SJCRH30 (cell line): ENCODE measurements at places on chromosomes 3 and 15. TPM values are rescaled to one million over a fixed set of nuclear protein-coding genes. Genes with fewer than 3 reads are reported as not detected.

DNA sequence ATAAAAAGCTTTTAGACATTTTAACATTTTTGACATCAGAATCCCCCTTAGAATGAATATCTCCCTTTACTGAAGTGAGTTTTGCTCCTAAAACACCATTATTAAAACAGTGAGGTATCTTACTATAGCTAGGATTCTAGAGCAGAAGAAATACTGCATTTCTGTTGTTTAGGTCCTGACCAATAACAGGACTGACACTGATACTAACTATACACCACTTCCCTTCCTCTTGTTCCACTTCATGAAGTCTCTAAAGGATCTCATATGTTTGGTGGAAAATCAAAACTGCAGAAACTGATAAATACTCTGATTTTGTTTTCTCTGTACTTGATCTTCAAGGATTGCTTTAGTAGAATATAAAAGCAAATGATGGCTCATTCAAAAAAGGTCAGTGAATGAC, 230.7 kb downstream of the SUCLG2 start:
- DNase-seq: no peak

- no peak for DNase-seq
Observed at GRCh38 chr3:171526869-171527268, 66.7 kb upstream of the TNIK start.

DNA sequence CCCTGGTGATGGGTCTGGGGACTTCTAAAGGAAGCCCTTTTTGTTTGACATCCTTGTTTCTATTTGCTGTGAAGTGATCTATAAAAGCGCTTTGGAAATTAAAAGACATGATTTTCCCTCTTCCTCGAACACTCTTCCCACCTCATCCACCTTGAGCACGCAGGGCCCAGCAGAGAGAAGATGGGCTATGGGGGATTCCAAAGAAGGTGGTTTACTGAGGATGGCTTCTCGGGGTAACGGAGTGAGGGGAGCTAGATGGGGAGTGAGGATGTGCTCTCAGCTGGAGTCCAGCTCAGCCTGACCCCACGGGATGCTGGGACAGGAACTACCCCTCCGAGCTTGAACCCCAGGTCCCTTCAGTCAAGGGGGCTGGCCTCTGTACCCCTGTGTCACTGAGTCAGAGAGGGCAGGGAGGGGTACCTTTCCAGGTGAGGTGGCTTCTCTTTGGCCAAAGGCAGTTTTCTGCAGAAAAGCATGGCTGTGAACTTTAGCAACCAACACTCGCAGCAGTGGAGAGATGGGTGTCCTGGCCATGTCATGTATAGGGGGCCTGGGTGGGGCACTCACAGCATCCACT, 180.7 kb upstream of the SMAD3 start:
- no peak for DNase-seq

GRCh38 chr15:58233341-58233740, 95.2 kb downstream of the AQP9 start:
- no peak for DNase-seq

- DNase-seq: no peak
Observed at GRCh38 chr3:149013726-149014125, 22.4 kb downstream of the GYG1 start.

- no peak for DNase-seq
Observed at GRCh38 chr3:10155123-10155472, 9.6 kb upstream of the IRAK2 start.

- DNase-seq: no peak
Observed at GRCh38 chr15:42171122-42171521, 14.7 kb upstream of the PLA2G4F start.

GRCh38 chr3:181534781-181535221, 176.9 kb upstream of the SOX2 start:
- no peak for DNase-seq

DNA sequence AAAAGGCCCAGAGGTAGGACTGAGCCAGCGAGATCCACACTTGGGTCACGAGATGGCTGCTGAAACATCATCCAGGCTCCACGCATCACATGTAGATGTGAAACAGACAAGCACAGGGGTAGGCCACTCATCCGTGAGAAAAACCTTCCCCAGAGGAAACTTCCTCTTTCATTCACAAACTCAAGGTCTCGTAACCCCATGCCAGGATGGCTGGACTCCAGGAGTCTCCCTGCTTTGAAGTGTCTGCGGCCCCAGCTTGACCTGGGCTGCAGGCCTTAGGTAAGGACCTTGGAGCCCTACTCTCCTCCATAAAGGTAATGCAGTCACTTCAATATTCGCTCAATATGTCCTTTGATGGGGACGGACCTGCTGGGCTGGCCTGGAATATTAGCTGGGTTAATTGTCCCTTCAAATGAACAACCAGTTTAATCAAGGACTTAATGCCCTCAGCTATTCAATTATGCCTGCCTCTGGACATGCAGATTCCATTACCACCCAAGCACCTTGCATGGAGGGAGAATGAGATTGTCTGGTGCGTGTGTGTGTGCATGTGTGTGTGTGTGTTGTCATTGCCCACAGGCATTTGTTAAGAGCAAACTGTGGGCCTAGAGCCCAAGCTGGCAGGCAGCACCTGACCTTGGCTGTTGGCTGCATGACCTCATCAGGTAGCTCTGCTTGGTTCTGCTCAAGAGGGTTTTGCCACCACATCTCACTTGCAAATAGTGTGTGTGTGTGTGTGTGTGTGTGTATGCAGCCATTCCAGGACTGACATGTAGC, 186.9 kb upstream of the TLE3 start:
- DNase-seq: no peak

- DNase-seq: peak; percentile 56
Observed at GRCh38 chr15:58467121-58467721, 35.4 kb downstream of the LIPC start.

- peak; percentile 43 for DNase-seq
Observed at GRCh38 chr3:30607032-30607833, 832 bp downstream of the TGFBR2 start.

DNA sequence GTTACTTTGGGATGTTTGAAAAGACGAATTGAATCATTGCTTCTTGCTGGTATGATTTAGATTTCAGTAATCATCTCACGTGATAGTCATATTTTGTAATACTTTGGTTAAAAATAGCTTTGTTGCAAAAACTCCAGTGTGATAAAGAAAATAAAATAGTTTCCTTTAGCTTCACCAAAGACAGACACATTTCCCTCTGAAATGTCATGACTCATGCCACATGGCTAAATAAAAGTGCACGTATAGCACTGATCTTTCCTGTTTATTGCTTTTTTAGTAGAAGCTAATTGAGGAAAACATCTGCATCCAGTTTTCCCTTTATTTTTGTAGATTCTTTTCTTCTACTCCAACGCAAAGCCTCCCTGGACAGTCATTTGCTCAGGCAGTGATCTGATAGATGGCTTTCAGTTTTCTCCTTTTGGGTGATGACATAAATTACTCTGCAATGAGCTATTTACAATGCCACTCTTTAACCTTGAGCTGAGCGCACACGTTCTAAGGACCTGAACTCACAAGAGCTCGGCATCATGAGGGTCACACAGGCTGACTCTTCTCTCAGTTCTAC, 84.9 kb downstream of the ARNT2 start:
- no peak for DNase-seq

DNA sequence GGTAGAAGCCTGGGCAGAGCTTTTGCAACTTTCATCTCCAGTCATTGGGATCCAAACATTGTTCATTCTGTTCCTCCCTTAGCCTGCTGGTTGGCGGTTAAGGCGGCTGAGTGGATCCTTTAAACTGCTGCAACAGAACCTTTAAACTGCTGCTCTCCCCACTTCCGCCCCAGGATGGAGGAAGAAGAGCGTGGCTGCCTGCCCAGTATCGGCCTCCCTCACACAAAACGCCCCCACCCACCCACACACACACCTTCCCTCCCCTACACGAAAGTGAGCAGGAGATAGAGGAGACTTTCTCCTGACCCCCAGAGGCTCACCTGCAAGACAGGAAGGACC, 460 bp upstream of the ZMAT3 start:
- DNase-seq: no peak

DNA sequence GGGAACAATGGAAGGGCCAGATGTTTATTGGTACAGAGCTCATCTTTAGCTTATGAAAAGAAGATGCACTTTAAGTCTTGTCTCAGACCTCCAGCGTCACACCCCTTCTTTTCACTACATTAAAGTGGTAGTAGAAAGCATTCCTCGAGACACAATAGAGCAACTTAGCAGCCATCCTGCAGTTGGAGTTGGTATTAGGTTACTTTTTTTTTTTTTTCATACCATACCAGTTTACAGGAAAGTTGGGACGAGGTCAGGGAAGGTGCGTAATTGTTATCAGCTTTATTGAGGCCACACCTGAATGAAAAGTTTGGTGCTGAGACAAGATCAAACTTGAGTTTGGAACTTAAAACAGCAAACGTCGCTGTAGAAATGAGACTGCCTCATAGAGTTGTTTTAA, 203.8 kb downstream of the SOX2 start:
- no peak for DNase-seq

- DNase-seq: peak; percentile 6
Observed at GRCh38 chr15:46278486-46279090, 643.8 kb downstream of the SQOR start.

DNA sequence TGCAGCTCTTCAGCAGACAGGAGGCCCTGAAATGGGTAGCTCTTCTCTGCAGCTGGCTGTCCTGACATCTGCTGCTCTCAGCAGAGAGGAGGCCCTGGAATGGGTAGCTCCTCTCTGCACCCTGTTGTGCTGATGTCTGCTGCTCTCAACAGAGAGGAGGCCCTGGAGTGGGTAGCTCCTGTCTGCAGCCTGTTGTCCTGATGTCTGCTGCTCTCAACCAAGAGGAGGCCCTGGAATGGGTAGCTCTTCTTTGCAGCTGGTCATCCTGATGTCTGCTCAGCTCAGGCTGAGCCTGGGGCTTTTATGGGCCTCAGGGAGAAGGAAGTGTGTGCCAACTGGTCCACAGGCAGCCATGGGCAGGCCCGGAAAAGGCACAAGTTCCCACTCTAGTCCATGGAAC, 66.6 kb downstream of the PIK3CB start:
- DNase-seq: peak; percentile 12

GRCh38 chr15:50107591-50108408, 11.2 kb downstream of the ATP8B4 start:
- DNase-seq: no peak

- DNase-seq: no peak
Observed at GRCh38 chr3:156685198-156685597, 10.8 kb downstream of the TIPARP start.

DNA sequence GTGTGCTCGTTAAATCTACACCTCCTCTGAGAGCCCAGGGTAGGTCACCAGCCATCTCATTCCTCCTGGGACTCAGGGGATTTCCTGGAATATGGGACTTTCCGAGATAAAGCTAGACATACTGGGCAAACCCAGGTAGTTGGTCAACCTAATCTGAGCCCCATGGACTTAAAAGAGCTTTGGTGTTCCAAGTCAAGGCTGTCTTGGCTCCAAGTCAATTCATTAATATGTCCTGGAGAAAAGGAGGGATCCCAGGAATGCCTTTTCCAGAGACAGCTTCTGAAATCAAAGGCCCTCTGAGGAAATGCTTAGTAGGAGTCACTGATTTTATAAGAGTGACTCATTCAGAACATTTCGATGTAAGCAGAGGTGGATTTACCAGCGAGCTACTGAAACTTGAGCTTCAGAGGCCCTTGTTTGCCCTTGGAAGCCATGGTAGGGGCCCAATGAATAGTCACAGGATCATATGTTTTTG, 137.3 kb upstream of the UBE2E1 start:
- DNase-seq: peak; percentile 71

- peak; percentile 7 for DNase-seq
Observed at GRCh38 chr3:64684715-64685261, 3.0 kb downstream of the ADAMTS9 start.

GRCh38 chr15:95326431-95327182, 1003.9 kb upstream of the NR2F2 start:
- DNase-seq: no peak

DNA sequence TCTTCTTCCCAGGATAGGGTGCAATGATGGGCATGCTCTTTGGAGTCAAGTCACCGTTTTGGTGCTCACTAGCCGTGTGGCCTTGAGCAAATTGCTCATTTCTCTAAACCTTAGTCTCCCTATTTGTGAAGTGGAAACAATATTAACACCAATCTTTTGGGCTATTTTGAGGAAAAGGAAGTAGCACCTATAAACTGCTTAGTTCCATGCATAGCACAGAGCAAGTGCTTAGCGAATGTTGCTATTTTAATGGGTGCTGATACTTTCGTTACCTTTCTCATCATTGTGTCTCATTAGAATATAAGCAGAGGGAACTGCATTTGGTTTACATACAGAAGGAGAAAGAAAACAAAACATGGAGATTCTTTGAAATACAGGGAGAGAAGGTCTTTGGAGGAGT, 66.1 kb downstream of the BOC start:
- DNase-seq: no peak

DNA sequence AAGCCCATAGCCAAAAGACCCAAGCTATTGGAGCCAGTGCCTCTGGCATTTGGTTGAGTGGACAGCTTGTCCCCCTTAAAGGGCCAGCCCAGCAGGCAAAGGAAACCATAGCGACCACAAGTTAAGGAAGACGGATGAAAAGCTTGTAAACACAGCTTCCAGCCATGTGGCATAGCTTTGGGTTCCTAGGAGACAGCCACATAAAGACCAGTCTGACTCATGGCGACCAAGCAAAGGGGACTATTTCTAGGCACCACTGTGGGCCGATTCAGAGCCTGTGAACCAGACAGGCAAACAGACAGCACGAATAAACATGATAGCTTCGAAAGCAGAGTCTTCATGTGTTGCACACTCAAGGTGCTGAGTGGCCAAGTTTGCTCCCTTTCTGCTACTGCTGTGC, 30.5 kb upstream of the SRGAP3 start:
- DNase-seq: no peak

GRCh38 chr3:195897853-195898415, 10.4 kb downstream of the TNK2 start:
- DNase-seq: no peak

- no peak for DNase-seq
Observed at GRCh38 chr3:12316729-12317351, 28.0 kb downstream of the PPARG start.

GRCh38 chr3:117630469-117630868, 920.9 kb downstream of the TUSC7 start:
- no peak for DNase-seq

DNA sequence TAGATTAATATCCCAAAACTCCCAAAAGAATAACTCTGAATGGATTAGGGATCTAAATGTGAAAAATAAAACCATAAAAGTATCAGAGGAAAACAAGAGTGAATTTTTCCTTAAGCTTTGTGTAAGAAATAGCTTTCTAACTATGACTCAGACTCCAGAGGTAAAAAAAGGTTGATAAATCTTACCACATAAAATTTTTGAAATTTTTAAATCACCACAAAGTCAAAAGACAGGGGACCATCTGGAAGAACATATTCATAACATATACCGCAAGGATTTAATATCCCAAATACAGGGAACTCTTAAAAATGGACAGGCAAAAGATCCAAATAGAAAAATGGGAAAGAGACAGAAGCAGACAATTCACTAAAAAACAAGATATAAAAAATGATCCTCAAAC, 145.0 kb downstream of the ARNT2 start:
- no peak for DNase-seq

The NOX5 gene
- total RNA-seq: not detected in 2 replicates

The CIDEC gene
- total RNA-seq: not detected in 2 replicates

The XCR1 gene
- not detected in 2 replicates for total RNA-seq

The ST3GAL6 gene
- 17.1 and 17.6 TPM in 2 replicates for total RNA-seq

The MAGEL2 gene
- total RNA-seq: 2.2 TPM in 2 replicates

The RBM6 gene
- total RNA-seq: 51.0 and 58.1 TPM in 2 replicates

The GHSR gene
- 1.0 and 1.3 TPM in 2 replicates for total RNA-seq

The GOLGA8M gene
- not detected in 2 replicates for total RNA-seq

The ATP13A4 gene
- total RNA-seq: 0.18 and 0.49 TPM in 2 replicates

The POLQ gene
- total RNA-seq: 23.5 and 27.2 TPM in 2 replicates
